Mesenteric fat pad (tissue), 1 donor: ENCODE measurements at places on chromosomes 13 and 19.
A peak's percentile ranks its signal among the peaks of the same experiment; 100 is the strongest.

DNA sequence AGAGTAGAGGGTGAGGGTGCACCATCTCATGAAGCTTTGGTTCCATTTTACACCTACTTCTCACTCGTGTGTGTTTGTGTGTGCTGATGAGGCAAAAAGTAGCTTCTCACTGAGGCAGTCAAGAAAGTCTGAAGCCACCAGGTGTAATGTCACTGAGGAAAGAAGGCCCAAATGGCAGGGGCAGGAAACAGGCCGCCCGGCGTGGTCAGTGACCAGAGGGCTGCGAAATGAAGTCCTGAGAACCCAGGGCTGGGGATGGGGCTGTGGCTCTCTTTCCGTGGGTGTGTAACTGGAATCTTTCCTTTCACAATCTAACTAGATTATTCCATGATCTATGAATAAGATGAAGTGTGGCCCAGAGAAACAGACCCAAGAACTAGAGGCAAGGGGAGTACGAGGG is 25.5 kb upstream of the TFDP1 start:
- DNase-seq, result peak; percentile 82

GRCh38 chr19:8561075-8561764 is 16.0 kb downstream of the MYO1F start:
- no peak for DNase-seq

GRCh38 chr13:114142640-114143490 is 10.4 kb upstream of the RASA3 start:
- no peak for DNase-seq

DNA sequence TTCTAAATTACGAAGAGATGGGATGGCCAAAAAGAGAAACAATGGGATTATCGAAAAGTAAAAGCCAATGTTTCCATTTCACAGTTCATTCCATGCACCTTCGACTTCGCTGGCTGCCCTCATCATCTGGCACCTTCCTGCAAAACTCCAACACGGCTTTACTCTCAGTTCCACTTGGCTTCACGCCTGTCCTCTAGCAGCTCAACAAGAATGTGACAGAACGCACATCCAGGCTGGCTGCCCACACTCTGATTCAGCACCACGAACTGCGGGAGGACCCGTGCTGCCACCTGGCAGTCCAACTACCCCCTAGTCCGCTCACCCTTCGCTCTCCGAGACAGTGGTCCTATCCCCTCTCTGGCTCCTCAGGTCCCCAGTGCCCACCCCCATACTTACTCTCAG is 11.7 kb downstream of the ATP7B start:
- no peak for DNase-seq

DNA sequence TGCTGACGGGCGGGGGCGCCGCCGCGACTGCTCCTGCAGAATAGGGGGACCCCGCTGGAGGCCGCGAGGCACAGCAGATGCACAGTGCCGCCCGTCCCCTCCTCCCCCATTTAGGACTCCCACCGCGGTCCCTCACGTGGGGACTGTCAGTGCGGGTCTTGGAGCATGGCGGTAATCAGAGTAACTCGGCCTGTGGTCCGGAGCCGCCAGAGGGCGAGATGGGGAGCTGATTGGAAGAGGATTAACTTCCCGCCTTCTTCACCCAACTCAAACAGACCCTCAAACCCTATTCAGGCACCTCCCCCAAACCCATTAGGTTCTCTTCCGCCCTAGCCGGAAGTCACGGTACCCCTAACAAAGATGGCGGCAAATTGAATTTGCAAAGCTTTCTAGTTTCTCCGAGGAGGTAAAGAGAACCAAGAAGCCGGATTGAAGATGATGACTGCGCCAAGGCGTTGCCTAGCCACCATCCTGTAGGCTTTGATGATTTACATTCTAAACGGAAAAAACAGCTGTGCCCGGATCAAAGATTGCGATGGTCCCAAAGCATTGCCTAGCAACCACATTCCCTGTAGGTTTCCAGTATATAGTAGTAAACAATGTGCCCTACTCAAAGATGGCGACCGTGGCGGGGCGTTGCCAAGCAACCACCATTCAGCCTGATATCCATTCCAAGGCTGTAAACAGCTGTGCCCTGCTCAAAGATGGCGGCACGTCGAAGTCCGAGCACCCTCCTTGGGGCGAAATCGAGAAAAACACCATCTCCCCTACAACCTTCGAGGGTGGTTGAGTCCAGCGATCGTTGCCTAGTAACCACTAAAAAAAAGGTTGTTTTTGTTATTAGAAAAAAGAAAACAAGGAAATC is at the start of gene FUZ:
Gene FUZ (minus strand): TSS at position 296 of the 865 bp plus-strand sequence. CDS start 186 bp downstream, at position 110.
- DNase-seq, result peak; percentile 97
